ENCODE measurements at places on chromosomes 16 and 17. TPM values are rescaled to one million over a fixed set of nuclear protein-coding genes. Genes with fewer than 3 reads are reported as not detected.

The EARS2 gene
- 17.3 TPM for total RNA-seq

The SCNN1B gene
- 40.3 TPM for total RNA-seq

The CDH15 gene
- 1.6 TPM for total RNA-seq

DNA sequence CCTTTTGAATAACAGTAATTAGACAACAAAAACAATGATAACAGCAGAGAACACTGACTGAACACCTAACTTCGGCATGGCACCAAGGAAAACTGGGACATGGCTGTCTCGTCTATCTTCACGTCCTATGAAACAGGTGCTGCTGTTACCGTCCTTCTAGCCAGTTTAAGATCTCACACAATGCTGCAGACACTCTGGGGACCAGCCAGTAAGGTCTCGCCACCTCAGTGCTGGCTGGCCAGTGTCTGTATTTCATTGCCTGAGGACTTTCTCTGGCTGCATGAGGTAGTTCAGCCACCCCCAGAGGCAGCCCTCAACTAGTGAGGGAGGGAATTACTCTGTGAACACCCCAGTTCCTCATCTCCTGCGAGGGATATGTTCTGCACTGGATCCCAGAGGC lies 57.6 kb downstream of the AMFR start:
- H3K4me1 ChIP-seq, result peaks cover 7% of the 10 kb centered on the region
- H3K27me3 ChIP-seq, result no peaks in the 10 kb centered on the region
- no peak overlapping the region for H3K4me3 ChIP-seq
- H3K36me3 ChIP-seq, result peaks cover 67% of the 10 kb centered on the region
- H3K27ac ChIP-seq, result no peak overlapping the region

GRCh38 chr17:75340631-75341030 lies 51.4 kb upstream of the SLC25A19 start:
- no peak for DNase-seq
- H3K27ac ChIP-seq, result no peak overlapping the region

GRCh38 chr17:34736611-34737010 lies 157.2 kb downstream of the TMEM132E start:
- no peak overlapping the region for H3K4me3 ChIP-seq
- H3K36me3 ChIP-seq, result no peaks in the 10 kb centered on the region

- peaks cover under 1% of the 10 kb centered on the region for H3K36me3 ChIP-seq
- no peak overlapping the region for H3K27ac ChIP-seq
- H3K27me3 ChIP-seq, result no peaks in the 10 kb centered on the region
- no peaks in the 10 kb centered on the region for H3K4me1 ChIP-seq
- DNase-seq, result no peak
These were observed 99.0 kb downstream of the CA4 start for GRCh38 chr17:60248618-60249289.

DNA sequence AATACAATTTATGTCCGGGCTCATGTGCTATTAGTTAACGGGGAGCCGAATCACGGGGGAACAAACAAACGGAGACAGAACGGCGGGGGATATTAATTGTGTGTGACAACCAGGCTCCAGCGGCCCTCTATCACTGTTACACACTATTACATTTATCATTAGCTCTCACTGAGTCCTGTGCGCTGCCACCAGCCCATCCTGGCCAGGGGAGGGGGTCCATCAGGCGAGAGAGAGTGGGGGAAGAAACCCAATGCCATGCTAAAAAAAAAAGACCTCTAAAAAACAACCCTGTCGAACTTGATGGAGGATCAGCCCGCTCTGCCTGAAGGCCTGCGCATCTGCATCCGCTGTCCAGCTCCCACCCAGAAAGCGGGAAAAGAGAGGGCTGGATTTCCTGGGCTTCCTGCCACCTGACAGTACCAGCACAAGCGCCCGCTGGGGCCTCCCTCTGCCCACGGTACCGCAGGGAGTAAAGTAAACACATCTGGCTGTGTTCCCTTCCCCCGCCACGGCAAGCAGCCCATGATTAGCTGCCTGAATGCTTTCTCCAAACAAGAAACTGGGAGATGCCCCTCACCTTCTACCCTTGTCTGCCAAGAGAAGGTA lies 41.7 kb downstream of the PIPOX start:
- H3K36me3 ChIP-seq, result peaks cover 98% of the 10 kb centered on the region
- no peak overlapping the region for H3K27ac ChIP-seq

Measured in upper lobe of left lung (tissue), 6 donors.